ENCODE measurements at places on chromosomes 4 and X. TPM values are rescaled to one million over a fixed set of nuclear protein-coding genes. Genes with fewer than 3 reads are reported as not detected.

The MSX1 gene
- not detected for total RNA-seq

The HTN3 gene
- total RNA-seq: not detected

The IL9R gene
- total RNA-seq: 2.1 TPM

The BRS3 gene
- not detected for total RNA-seq

The HSFX3 gene
- not detected for total RNA-seq

The ZNF630 gene
- 1.3 TPM for total RNA-seq

The MAOA gene
- total RNA-seq: 12.4 TPM

The ZNF330 gene
- total RNA-seq: 57.5 TPM

The ZCCHC18 gene
- 3.6 TPM for total RNA-seq

The NCAPG gene
- 55.6 TPM for total RNA-seq

The CLDN22 gene
- not detected for total RNA-seq

The VCX gene
- total RNA-seq: not detected

The MUC7 gene
- total RNA-seq: not detected

The P2RY8 gene
- total RNA-seq: 24.7 TPM

The PAK3 gene
- total RNA-seq: 0.46 TPM

The IL3RA gene
- not detected for total RNA-seq

The HMGN5 gene
- total RNA-seq: 2.5 TPM

The GYPB gene
- total RNA-seq: not detected

The FRMPD4 gene
- not detected for total RNA-seq

The ARAP2 gene
- 37.3 TPM for total RNA-seq

The NWD2 gene
- total RNA-seq: not detected

The SRPX2 gene
- total RNA-seq: not detected

The TSPAN6 gene
- total RNA-seq: 0.36 TPM

The PLRG1 gene
- 138 TPM for total RNA-seq

The ZNF674 gene
- total RNA-seq: 0.84 TPM

The ARX gene
- total RNA-seq: not detected

The F8A2 gene
- total RNA-seq: not detected

The STATH gene
- not detected for total RNA-seq

The TFDP3 gene
- not detected for total RNA-seq

The CETN2 gene
- 12.3 TPM for total RNA-seq

The MAGEA8 gene
- not detected for total RNA-seq

The CCSER1 gene
- not detected for total RNA-seq

The S100P gene
- 4.3 TPM for total RNA-seq
